ENCODE measurements at places on chromosomes 1 and 21.

DNA sequence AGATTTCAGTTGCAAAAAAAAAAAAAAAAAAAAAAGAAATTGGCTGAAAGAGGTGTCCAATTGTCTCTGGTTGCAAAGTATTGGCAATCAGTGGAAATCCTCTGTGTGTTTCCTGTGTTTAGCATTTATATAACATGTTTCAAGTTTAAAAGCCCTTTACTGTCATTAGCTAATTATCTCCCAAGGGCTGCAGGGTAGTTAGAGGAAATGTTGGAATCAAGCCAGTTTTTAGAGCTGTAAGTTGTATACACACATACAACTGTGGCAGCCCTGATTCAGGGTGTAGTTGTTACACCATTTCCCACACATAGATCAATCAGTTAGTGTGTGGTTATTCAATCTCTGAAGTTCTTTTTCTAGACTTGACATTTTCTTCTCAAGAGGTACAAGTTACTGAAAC is 8.9 kb upstream of the ZNF326 start:
- no peak for DNase-seq

DNA sequence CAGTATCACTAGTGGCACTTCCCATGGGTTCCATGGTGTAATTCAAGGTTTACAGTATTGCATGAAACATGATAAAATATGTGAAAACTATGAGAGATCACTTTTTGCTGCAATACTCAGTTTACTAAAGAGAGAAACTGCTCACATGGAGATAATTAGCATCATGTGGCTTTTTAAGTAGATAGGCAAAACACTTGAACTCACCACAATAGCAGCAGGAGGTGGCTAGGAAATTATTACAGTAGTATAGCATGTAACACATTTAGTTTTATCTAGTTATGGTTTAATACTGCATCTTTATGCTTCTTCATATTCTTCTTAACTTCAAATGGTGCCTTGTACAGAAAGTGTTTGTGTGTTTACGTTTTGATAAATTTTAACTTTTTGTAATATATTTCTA is 698.5 kb upstream of the BRINP3 start:
- DNase-seq: no peak

DNA sequence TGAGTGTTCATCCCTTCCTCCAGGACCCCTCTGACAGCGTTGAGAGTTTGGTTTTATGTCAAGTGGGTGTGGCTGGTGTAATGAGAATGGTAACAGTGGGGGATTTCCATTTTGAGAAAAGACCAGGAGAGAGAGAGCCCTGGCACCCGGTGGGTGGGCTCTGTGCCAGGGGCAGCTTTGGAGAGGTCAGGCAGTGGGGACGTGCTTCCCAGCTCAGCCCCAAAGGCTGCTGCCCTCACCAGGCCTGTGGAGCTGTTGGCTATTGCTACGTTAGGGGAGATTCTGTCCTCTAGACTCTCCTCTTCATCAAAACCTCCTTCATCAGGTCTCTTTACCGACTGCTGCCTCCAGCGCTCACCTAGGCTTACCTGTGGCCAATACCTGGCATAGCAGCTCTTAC is 176.3 kb downstream of the PTPRU start:
- DNase-seq: no peak

DNA sequence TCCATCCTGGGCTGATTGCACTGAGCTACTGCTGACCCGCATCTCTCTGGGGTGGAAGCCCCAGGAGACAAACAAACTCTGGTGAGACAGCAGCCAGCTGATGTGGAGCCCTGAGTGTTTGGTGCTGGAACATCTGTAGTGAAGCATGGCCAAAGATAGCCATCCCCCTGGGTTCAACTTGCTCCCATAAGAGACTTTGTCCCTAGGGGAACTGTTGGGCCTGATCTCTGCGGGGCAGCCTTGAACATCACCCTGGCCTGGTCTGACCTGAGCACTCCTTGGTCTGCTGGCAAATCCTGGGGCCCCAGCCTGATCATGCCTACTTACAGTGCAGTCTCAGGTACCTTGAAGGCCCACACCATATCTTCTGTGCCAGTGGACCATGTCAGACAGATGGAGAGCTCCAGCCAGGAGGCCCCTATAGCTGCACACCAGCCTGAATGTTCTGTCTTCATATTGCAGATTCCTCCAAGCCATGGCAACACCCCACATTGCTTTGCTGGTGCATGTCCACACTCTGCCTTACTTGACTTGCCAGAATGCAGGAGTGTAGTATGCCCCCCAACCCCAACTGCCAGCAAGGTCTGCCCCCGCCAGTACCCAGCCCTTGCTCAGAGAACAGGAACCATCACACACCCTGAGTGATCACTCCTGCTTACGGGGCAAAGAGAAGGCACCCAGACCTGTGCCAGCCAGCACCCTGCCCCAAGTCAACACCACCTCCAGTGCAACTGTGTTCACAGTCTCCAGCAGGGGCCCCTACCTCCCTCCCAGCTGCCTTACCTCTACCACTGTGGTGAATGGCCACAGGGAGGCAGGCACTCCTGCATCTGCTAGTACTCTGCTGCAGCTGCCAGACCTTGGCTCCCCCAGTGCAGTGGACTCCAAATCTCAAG is 690.5 kb upstream of the NR5A2 start:
- no peak for DNase-seq

DNA sequence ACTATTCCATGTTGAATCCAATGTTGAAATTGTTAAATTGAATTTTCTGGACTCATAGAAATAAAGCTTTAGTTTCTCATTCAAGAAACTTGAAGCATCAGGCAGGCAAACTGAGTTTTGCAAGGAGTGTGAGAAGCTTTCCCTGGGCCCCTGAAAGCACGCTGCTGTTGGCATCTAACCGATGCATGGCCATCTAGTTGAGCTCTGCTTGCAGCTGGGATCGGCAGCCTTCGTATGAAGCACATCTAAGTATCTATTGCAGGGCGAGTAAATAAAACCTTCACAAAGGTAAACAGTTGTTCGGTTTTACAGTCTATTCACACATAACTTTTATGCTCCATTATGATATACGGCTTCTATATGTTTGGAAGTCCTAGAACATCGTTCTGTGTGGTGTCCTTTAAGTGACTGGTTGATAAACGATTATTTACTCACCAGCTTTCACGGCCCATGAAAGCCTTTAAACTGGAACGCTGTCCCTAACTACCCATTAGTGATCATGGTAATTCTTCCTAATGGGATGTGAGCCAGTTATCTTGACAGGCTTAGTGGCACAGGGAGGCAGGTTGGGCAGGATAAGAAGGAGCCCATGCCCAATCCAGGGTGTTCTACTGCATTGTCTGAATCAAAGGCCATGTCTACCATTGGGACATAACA is 71.7 kb downstream of the SEC16B start:
- no peak for DNase-seq

DNA sequence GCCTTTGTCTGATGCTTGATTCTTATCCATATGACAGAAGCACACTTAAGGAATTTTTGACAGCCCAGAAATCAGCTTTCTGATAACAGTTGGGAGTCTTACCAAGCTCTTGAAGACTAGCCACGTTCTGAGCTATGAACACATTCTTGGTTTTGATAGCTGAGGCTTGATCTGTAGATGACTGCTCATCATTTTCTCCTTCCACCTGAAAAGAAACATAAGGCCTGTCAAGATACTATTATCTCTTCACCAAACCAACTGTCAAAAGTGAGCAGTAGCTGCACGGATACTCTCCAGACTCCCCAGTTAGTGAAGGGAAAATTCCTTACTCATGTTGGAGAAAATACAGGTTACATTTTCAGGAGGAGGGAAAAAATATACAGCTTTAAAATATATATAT is 12.2 kb downstream of the UBR4 start:
- DNase-seq: no peak

- no peak for DNase-seq
Observed at GRCh38 chr21:34128674-34129038, 55.3 kb downstream of the MRPS6 start.

- no peak for DNase-seq
Observed at GRCh38 chr21:37534431-37534830, 167.9 kb downstream of the DYRK1A start.

DNA sequence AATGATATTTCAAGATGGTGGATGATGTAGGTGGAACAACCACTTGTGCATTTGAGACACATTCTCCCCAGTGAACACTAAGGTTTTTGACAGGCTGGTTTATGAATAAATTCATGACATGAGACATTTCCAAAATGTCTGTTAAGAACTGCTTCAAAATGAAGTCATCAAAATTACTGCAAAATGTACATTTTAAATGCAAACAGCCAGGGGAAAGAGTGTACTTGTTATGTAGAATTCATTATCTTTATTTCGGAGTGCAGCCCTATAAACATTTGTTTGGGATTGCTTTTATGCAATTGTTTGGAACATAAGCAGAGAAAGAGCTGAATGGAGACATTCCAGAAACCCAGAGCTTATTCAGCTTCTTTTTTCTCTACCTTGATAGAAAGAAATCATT is 49.5 kb downstream of the DSCAM start:
- no peak for DNase-seq

DNA sequence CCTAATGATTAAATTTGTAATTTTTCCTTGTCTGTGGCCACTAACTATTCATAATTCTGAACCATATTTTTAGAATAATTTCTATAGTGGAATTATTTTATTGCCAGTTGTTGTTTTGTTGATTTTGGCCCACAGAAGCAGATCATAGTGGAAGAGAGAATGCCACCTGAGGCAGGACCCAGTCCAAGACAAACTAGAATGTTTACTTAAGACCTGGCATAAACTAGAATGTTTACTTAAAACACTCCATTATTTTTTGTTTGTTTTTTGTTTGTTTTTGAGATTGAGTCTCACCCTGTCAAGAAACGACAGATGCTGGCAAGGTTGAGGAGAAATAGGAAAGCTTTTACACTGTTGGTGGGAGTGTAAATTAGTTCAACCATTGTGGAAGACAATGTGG is 310.2 kb downstream of the MRPL39 start:
- DNase-seq: no peak

GRCh38 chr1:216866714-216867113 is 143.5 kb upstream of the ESRRG start:
- DNase-seq: no peak

- DNase-seq: no peak
Observed at GRCh38 chr1:200029035-200029821, 1.7 kb downstream of the NR5A2 start.

DNA sequence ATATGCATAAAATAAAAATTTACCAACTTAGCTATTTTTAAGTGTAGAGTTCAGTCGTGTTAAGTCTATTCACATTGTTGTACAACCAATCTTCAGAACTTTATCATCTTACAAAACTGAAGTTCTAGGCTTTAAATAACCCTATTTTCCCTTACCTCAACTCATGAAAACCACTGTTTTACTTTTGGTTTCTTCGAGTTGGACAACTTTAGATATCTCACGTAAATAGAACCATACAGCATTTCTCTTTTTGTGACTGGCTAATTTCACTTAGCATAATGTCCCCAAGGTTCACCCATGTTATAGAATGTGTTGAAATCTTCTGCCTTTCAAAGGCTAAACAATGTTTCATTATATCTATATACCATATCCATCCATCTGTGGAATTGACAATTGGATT is 819.0 kb upstream of the ADGRL4 start:
- no peak for DNase-seq

DNA sequence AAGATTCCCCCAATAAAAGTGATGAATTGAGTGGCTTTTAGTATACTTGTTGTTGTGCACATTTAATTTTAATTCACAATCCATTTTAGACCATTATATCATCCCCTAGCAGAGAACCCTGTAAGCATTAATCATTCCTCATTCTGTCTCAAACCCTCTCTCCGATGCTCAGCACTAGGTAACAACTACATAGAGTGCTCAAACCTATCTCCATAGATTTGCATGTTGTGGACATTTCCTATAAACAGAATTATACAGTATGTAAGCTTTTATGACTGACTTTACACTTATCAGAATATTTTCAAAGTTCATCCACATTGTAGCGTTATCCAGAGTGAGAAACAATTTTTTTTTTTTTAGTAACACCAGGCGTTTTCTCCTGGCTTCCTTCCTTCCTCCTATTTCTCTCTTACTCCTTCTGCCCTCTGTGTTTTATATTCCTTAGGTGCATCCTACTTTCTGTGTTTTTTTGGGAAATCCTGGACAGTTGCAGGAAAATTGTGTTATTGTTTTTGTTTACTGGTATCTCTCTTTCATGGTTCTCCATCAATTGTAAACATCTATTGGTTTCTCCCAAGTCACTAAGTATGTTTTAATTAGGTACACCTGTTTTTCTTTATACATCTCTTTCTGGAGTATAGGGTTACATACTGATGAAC is 1528.0 kb upstream of the TPTE start:
- DNase-seq: no peak

- DNase-seq: no peak
Observed at GRCh38 chr1:108811611-108812010, 45.3 kb downstream of the AKNAD1 start.

DNA sequence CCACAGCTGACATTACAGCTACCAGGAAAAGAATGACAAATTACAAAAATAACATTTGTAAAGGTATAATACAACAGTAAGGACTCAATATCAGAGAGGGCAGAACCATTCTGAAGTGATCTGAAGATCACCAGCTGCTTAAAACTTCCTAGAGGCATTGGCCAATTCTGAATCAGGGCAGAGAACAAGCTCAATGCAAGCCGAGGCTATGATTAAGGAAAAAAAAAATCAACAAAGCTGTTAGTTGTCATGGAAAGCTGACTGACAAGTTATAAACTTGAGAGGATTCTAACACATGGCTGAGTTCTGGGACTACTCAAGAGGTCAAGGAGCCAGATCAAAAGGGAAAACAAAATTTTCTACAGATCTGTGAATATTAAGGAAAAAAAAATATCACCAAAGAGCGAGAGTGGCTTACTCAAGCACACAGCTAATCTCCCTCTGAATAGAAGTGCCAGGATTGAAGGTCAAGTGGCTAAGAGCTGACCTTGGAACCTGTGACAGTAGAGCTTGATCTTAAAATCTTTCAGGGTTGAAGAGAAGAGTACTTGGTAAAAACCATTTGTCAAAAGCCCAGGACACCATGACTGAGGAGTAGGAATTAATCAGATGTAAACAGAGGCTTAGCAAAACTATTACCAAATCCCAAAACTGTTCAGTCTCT is 383.4 kb downstream of the USP25 start:
- no peak for DNase-seq

DNA sequence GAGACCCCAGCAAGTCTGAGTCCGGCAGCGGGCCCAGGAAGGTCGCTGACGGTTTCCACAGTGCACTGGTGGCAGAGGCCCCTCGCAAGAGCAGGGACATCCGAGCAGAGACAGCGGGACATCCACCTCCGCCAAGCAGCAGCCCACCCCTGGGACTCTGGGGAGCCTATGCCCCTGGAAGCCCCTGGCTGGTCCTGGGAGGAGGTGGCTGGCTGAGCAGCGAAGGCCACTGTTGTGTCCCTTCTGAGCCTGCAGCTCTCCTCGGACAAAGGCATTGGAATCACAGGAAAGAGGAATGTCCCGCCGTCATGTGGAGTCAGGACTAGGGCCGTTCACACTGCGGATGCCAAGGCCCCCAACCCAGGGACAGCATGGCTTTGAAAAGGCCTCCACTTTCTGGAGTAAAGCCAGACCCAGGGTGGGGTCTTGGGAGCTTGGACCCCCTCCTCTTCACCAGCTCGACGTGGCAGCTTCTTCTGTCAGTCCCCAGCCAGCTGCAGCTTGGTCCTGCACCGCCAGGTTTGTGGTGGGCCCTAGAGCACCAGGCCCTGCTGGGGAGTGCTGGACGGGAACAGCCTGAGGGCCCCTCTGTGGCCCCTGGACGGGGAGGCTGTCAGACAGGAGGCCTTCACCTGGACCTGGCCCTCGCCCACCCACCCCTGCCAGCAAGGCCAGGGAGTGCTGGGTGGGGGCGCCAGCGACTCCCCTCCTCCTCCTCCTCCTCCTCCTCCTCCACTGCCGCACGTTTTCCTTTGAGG is 1.4 kb downstream of the MEGF6 start:
- DNase-seq: no peak

- DNase-seq: no peak
Observed at GRCh38 chr1:240836271-240836670, 224.3 kb upstream of the GREM2 start.

- DNase-seq: no peak
Observed at GRCh38 chr1:38129971-38130370, 83.4 kb upstream of the POU3F1 start.
